ENCODE measurements at places on chromosomes 13 and 19. TPM values are rescaled to one million over a fixed set of nuclear protein-coding genes. Genes with fewer than 3 reads are reported as not detected.

Gene CYP4F3
- total RNA-seq: not detected

Gene DPF1
- 2.7 TPM for total RNA-seq

Gene ZNF888
- 4.7 TPM for total RNA-seq

Gene PRPF31
- total RNA-seq: 32.6 TPM

Gene CGB3
- not detected for total RNA-seq

Gene CYP4F12
- not detected for total RNA-seq

Gene HIF3A
- total RNA-seq: 0.49 TPM

Gene CGB7
- total RNA-seq: 0.09 TPM

Gene P2RY11
- total RNA-seq: 0.33 TPM

Gene NLRP4
- not detected for total RNA-seq

Gene FFAR1
- not detected for total RNA-seq

Gene SYCN
- not detected for total RNA-seq

Gene TEX101
- not detected for total RNA-seq

Gene GPR4
- not detected for total RNA-seq

Gene LYL1
- total RNA-seq: 1.4 TPM

Gene ACER1
- total RNA-seq: not detected

Gene TMEM272
- not detected for total RNA-seq

Gene SLC5A5
- not detected for total RNA-seq

Gene KL
- 0.81 TPM for total RNA-seq

Gene ZNF285
- 1.6 TPM for total RNA-seq

Gene ADAT3
- 4.2 TPM for total RNA-seq

Gene ZIC2
- not detected for total RNA-seq

Gene PCSK4
- total RNA-seq: 2.2 TPM

Gene KLK1
- total RNA-seq: not detected

Gene RPS15
- 712 TPM for total RNA-seq

Gene PROZ
- not detected for total RNA-seq

Gene OVOL3
- not detected for total RNA-seq

Gene IGFL3
- total RNA-seq: not detected

Gene UBE2L5
- not detected for total RNA-seq

Gene FUT6
- not detected for total RNA-seq

Gene ZNF549
- total RNA-seq: 1.1 TPM

Gene C19orf85
- total RNA-seq: not detected

Gene ZNF571
- 5.2 TPM for total RNA-seq

Gene RNF113B
- total RNA-seq: not detected

Gene MEIOSIN
- total RNA-seq: not detected

Gene THOP1
- total RNA-seq: 70.0 TPM

Gene CAPN12
- not detected for total RNA-seq

Gene AMER2
- total RNA-seq: not detected

Gene MYPOP
- total RNA-seq: 2.4 TPM

Gene FCER2
- total RNA-seq: not detected

Gene ZNF613
- total RNA-seq: 7.8 TPM

Gene ZNF681
- total RNA-seq: 0.36 TPM

Gene TEX29
- total RNA-seq: not detected

Gene ZNF729
- total RNA-seq: not detected

Gene VSTM2B
- not detected for total RNA-seq

Data from fibroblast of the aortic adventitia (primary cell).